NCI-H69 (cell line): ENCODE measurements at places on chromosomes 2 and 18.

DNA sequence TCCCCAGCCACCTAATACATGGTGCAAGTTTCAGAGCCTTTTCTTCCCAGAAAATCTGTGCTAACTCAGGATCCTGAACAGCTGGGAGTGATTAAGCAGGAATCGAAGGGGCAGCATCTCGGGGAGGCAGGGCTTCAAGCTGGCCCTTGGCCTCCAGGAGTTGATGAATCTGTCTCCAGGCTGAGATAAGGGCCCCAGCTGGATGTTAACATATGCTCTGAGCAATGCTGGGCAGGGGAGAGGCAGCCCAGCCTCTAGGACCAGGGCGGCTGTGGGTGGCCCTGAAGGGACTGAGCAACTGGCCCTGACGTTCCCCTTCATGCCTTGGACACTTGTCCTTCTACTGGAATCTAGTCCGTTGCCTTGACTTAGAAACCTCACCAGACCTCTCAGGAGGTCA is 84.1 kb upstream of the EPC2 start:
- no peak for DNase-seq

DNA sequence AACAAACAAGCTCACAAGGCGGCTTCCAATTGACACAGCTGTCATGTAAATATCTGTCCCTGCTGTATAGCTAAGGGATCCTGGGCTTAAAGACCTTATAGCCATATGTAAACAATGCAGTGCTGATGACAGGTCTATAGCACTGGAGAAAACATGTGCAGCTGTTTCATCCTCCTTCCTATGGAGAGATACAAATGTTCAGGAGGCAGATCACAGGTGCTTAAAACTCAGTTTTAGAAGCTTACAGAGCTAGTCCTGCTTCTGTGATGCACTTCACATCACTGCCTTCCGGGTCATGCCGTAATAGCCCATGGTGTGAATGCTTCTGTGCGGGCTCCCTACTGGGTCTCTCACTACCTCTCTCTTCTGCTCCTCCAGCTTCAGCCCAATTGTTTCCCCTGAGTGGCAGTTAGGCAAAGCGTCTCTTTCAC is 262.4 kb upstream of the CHST9 start:
- peak; percentile 97 for DNase-seq

DNA sequence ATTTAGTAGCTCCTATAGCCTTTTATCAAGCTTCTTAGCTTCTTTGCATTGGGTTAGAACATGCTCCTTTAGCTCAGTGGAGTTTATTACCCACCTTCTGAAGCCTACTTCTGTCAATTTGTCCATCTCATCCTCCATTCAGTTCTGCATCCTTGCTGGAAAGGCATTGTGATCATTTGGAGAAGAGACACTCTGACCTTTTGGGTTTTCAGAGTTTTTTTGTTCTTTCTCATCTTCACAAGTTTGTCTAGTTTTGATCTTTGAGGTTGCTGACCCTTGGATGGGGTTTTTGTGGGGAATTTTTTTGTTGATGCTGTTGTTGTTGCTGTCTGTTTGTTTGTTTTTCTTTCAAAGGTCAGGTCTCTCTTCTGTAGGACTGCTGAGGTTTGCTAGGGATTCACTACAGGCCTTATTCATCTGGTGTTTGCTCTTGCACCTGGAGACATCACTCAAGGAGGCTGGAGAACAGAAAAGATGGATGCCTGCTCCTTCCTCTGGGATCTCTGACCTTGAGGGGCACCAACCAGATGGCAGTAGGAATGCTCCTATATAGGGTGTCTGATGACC is 13.9 kb upstream of the TANK start:
- no peak for DNase-seq

GRCh38 chr2:113979191-113980128 is 89.6 kb downstream of the ACTR3 start:
- no peak for DNase-seq

DNA sequence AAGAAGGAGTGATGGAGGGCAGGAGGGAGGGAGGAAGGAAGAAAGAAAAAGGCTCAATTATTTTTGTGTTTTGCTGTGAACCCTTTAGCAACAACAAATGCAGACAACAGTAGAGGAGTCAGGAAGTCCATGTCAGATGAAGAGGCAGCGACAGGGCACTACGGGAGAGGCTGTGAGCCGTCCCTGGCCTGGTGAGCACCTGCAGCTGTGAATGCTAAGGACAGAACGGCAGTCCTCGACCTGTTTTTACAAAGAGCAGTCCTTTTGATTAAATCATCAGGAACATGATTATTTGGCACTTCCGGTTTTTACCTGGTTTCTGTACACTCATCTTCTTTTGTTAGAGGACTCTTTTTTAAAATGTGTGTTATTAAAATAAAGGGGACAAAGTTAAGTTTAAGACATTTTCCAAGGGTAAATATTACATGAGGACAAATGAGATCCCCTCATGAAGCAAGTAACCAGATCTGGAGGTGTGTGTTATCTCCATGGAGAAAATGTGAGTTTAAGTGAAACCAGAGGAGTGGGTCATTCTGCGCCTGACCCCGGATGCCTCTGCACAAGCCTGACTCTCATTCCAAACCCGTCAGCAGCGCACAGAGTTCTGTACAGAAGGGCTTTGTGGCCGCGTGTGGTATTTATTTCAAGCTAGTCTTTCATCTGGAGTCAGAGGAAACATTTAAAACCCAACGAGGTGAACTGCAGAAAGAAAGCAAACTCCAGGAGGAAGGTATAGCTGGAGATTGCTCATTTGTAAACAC is 492.5 kb downstream of the SOX11 start:
- peak; percentile 6 for DNase-seq

- no peak for DNase-seq
These were observed 87.1 kb upstream of the KCTD1 start for GRCh38 chr18:26635466-26635865.

- DNase-seq: peak; percentile 85
These were observed 484.8 kb upstream of the NETO1 start for GRCh38 chr18:73352546-73352945.

DNA sequence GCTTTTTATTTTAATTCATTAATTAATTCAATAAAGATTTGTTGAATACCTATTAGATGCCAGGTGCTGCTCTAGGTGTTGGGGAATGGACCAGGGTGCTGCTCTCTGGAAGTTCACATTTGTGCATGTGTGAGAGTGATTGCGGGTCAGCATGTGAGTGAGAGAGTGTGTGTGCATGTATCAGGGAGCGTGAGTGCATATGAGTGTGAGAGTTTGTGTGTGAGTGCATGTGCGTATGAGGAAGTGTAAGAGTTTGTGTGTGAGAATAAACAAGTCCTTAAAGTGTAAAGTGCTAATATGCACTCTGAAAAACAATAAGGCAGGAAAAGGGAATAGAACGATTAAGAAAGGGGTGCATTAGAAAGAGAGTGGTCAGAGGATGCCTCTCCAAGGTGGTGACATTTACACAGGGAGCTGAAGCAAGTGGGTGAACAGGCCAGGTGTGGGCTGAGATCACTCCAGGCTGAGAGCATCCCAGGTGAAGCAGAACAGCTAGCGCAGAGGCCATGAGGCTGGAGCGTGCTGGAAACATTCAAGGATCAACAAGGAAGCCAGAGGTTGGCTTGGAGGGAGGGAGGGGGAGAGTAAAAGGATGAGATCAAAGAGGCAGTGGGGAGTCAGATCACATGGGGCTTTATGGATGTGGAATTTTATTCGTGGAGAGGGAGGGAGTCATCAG is 50.5 kb upstream of the SLC1A4 start:
- no peak for DNase-seq
